ENCODE measurements at places on chromosomes 2 and 18. TPM values are rescaled to one million over a fixed set of nuclear protein-coding genes. Genes with fewer than 3 reads are reported as not detected.

The POTEI gene
- total RNA-seq: 0.05 TPM

The ARHGEF4 gene
- 7.0 TPM for total RNA-seq

The ELOA2 gene
- not detected for total RNA-seq

The MROH2A gene
- total RNA-seq: 0.32 TPM

The KLHL14 gene
- total RNA-seq: 1.5 TPM

The FAM161A gene
- 15.3 TPM for total RNA-seq

The SNORC gene
- total RNA-seq: 0.48 TPM

The CDH2 gene
- total RNA-seq: 18.7 TPM

The MGAT4A gene
- 23.8 TPM for total RNA-seq

The POTEC gene
- total RNA-seq: not detected

All from urinary bladder (tissue), 4 donors.